ENCODE measurements at places on chromosomes 4 and X.

DNA sequence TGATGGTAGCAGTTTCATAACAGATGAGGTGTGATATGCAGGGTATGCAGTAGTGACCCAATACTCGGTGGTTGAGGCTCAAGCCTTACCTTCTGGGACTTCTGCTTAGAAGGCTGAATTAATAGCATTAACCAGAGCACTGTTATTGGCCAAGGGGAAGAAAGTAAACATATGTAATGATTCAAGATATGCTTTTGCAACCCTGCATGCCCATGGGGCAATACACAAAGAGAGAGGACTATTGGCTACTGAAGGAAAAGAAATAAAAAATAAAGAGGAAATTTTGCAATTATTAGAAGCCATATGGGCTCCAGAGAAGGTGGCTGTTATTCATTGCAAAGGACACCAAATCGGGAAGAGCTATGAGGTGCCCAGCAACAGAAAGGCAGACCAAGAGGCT lies 8.7 kb downstream of the GAGE10 start:
- DNase-seq = no peak

DNA sequence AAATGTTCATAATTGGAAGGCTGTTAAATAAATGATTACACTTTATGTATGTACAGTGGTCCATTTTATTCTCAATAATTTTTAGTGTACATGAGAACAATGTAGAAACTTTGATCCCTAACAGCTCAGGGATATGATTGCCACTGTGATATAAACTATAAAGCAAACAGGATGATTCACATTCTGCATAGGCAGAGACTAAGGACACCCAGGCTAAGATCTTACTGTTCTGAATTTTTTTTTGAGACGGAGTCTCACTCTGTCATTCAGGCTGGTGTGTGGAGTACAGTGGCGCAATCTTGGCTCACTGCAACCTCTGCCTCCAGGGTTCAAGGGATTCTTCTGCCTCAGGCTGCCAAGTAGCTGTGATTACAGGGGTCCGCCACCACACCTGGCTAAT lies 186.6 kb downstream of the PDGFC start:
- no peak for DNase-seq

DNA sequence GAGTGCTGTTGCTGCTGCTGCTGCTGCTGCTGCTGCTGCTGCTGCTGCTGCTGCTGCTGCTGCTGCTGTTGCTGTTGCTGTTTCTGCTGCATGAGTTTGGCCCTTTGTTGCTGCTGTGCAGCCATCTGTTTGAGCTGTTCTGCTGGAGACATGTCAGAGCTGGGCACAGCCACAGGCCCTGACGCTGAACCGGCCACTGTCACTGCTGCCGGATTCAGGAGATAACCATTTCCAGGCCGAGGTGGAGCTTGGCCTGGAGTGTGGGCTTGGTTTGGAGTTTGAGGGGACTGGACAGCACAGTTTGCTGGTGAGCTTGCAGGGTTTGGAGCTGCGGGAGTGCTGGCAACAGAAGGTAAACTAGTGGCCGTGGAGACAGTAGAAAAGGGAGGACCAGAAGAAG lies 224.3 kb downstream of the MGST2 start:
- no peak for DNase-seq

GRCh38 chrX:48569958-48570357 lies 4.3 kb upstream of the RBM3 start:
- no peak for DNase-seq

- no peak for DNase-seq
These were observed 25.2 kb upstream of the NDP start for GRCh38 chrX:43998374-43998773.

DNA sequence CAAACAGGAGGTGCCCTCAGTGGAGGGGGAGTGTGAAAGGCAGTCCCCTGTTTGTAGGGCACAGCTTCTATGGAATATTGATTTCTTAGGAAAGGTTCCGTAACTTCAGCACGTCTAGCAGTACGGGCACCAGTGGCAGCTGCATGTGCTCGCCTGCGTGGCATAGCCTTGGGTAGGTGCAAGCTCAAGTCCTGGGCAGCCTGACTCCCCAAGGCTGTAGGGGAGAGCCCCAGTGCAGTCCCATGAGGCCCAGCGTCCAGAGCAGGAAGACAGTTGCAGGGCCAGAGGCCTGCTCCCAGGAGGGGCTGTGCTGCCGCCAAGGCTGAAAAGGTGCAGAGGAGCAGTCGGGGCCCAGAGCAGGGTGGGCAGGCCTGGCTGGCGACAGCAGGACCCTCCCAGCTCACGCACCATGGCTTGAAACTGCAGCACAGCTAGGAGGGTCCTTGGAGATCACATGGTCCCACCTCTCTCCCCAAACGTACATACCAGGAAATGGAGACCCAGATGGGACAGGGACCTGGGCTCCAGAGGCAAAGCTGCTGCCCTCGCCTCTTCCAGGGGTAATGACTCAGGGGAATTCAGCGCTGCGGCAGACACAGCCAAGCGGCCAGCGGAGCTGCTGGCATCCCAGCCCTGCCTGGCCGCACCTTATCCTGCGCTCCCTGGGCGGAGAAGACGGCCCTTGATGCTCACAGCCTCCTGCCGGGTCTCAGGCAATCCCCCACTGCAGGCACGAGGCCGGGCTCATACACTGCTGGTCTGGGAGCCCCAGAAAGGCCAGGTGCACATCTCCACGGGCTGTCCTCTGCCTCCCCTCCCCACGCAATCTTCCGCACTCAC lies 6.0 kb upstream of the DUSP9 start:
- no peak for DNase-seq

- DNase-seq = no peak
These were observed 26.1 kb downstream of the ACOX3 start for GRCh38 chr4:8414377-8414776.

DNA sequence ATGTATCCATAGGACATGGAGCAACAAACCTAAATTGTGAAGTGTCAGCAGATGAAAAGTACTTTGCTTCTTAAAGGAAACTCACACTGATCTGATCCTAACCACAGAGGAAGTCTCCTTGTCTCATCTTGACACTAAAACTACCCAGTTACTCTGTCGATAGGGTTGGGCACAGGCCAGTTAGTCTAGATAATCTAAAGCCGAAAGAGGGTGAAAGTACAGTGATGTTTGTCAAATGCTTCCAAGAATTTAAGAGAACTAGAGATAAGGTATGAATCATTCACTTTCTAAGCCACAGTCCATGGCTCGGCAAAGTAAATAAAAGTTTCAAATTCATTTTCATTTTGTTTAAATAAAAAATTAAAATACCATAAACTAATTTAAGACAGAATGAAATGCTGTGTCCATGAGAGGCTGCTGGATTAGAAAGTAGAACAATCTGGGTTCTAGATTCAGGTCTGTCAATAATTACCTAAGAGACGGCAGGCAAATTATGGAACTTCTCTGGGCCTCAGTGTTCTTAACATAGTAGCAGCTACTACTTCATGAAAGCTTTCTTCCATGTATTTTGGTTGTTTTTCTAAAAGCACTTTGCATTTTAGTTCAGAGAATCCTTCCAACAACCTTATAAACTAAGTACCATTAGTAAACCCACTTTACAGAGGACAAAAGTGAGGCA lies 176.7 kb downstream of the LDB2 start:
- no peak for DNase-seq

- no peak for DNase-seq
These were observed 152.7 kb upstream of the AADAT start for GRCh38 chr4:170242471-170242870.

- DNase-seq = no peak
These were observed 397.9 kb downstream of the PPP3CA start for GRCh38 chr4:100949350-100949935.

GRCh38 chr4:1629699-1630083 lies 54.4 kb downstream of the FAM53A start:
- no peak for DNase-seq

GRCh38 chrX:15747626-15748173 lies 9.6 kb downstream of the CA5B start:
- no peak for DNase-seq

GRCh38 chrX:40988100-40988499 lies 97.1 kb upstream of the USP9X start:
- DNase-seq = no peak

- DNase-seq = no peak
These were observed 33.9 kb upstream of the ADGRG2 start for GRCh38 chrX:19156186-19156585.

DNA sequence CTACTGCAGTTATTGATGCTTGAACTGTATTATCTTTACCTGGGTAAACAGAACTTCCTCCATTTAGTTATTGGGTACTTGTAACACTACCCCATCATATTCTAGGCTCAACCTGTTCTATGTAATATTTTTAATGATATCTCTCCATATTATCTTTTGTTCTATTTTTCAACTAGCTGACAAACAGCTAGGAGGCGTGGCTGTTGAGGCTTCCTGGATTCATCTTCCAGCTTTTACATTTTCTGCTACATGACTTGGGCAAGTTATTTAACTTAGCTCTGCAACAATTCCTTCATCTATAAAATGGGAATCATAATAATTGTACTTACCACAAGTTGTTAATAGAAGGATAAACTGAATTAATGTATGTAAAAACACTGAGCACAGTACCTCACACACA lies 349.3 kb downstream of the PTTG2 start:
- DNase-seq = no peak

DNA sequence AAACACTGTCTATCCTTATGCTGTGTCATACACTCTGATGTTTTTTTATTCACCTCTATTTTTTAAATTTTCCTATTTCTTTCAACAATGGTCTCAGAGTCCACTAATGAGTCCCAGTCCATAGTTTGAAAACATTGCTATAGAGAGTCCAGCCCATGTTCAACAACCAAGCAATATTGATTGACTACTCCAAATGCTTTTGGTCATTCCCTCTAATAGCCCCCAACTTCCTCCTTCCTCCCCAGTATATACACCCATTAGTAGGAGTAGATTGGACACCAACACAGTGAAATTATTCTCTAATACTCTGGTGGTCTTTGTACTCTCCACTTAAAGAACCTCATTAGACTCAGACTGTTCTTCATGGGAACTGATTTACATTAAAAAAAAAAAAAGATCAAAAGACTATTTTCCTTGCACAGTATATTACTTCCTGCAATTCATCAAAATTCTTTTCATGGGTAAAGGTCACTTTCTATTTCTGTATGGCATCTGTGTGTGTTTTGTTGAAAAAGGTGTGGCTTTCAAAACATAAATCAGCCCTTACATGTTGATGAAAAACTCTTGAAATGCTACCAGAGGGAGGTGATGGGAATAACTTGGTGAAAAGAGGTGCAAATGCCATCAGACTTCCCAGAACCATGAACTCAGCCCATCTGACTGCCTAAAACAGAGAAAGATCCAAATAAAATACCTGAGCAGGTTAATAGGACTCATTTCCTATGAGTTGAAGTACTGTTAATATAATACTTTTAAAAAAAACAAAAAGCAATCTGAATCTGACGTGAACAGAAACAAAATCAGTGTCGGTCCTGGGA lies 250.3 kb upstream of the KLF3 start:
- no peak for DNase-seq

GRCh38 chr4:29423836-29424721 lies 1296.1 kb upstream of the PCDH7 start:
- DNase-seq = no peak

- DNase-seq = no peak
These were observed 814 bp downstream of the SPON2 start for GRCh38 chr4:1171311-1172227.

GRCh38 chrX:1584237-1585011 lies 7.0 kb upstream of the AKAP17A start:
- no peak for DNase-seq

GRCh38 chr4:66035701-66036100 lies 365.4 kb upstream of the EPHA5 start:
- DNase-seq = no peak

DNA sequence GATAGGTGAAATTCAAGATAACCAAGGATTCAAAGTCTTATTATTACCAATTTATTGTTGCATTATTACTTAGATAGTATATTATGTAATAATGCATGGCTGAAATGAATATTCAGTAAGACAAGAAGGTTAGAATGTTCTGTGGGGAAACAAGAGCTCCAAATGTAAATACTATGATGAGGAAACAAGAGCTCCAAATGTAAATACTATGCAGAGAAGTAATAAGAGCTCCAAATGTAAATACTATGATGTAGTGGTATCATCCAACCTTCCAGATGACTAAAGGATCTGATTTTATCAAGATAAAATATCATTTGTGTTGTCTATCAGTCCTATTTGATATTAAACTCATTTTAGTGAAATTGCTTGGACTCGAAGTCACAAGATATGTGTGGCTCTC lies 82.2 kb upstream of the PCDH18 start:
- no peak for DNase-seq

GRCh38 chrX:18917831-18918230 lies 66.1 kb downstream of the PHKA2 start:
- no peak for DNase-seq

DNA sequence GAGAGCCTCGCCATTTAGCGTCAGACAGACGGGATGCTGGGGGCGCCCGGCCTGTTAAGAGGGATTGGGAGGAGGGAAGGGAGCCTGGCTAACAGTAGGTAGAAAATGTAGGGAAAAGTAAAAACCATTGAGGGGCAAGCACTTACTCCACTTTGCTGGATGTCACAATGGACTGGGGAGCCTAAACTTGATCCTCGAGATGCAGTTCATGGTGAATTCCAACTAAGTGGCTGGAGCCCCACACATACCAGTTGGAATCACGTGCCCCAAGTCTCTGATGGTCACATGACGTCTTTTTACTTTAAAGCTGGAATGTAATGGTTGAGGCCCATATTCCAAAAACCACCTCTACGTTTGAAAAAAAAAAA lies 1.5 kb downstream of the PLS3 start:
- no peak for DNase-seq

- DNase-seq = no peak
These were observed 696 bp upstream of the CA5B start for GRCh38 chrX:15737190-15737958.

- DNase-seq = no peak
These were observed 5.7 kb downstream of the NSG1 start for GRCh38 chr4:4392501-4393183.

- DNase-seq = no peak
These were observed 1.5 kb downstream of the BEND4 start for GRCh38 chr4:42150653-42151567.

- no peak for DNase-seq
These were observed 1469.6 kb downstream of the PCDH7 start for GRCh38 chr4:32189788-32190187.

GRCh38 chr4:98899277-98899676 lies 29.7 kb downstream of the EIF4E start:
- DNase-seq = no peak

DNA sequence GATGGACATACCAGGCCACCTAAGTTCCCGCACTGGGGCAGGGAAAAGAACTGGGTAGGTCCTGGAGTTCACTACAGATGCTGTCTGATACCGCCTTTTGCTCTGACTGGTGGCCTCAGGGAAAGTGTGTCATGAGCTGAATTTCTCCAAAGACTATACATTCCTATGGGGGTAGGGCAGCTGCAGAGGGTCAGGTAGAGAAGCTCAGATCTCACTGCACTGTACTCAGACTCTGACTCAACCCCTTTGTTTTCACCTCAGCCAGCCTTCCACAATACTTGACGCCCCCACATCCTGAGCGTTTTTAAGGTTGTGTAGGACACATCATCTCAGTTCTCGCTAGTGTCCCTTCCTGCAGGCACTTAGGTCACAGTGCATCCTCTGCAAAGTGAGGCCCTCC lies 7.8 kb downstream of the GATB start:
- no peak for DNase-seq

GRCh38 chrX:134374294-134374693 lies 85.7 kb upstream of the HPRT1 start:
- no peak for DNase-seq

All from left kidney (tissue), 8 donors.